ENCODE measurements at places on chromosomes 2 and 18. TPM values are rescaled to one million over a fixed set of nuclear protein-coding genes. Genes with fewer than 3 reads are reported as not detected.

The C2orf15 gene
- total RNA-seq = 1.0 TPM

The LYG1 gene
- 0.30 TPM for total RNA-seq

DNA sequence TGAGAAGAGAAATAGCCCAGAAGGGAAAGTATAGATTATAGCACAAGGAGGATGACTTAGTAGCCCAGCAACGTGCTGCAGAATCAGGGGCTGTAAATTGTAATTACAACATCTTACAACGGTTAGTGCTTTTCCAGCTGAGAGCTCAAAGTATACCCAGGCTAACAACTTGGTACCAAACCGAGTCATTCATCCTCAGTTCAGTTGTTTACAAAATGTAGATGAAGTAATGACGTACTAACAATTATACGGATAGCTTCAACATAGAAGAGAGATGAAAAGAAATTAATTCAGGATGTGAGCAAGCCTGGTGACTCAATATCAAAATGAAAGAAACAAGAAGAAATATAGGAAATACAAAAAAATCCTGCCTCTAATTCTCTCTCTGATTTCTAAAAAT is 99.2 kb downstream of the DYNAP start:
- DNase-seq = no peak

DNA sequence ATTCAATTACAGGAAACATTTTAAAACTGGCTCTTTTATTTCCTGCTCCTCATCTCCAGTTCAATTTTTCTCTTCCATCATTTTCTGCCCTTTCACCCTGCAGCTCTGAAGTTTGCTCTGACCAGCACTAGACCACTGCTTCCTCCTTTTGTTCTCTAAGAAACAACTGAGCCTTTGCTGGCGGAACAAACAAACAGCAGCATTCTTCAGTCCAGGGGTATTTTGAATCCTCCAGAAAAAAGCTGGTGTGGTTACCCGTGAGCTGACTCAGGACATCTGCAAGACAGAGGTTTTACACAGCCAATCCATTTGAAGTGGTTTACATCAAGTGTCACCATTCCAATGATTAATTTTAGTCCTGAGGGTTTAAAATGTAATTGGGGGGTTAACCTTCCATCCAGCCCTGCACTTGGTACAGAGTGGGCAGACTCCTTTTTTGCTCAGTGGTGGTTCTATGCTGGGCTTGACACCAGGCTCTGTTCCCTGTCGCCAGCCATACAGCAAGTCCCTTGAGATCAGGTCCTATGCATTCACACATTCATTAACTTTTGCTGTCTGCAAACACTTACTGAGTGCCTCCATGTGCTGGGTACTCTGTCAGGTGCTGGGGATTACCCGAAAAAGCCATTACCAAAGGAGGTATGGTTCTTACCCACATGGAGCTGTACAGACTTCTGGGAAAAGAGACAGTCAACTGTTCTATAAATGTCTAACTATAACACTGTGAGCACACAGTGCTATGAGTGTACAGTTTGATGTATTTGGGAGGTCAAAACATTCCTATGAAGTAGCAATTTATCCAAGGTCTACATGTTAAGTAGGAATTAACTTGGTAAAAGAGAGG is 909.4 kb upstream of the GYPC start:
- DNase-seq = no peak

- no peak for DNase-seq
Observed at GRCh38 chr18:50080932-50081560, 113.9 kb downstream of the MYO5B start.

DNA sequence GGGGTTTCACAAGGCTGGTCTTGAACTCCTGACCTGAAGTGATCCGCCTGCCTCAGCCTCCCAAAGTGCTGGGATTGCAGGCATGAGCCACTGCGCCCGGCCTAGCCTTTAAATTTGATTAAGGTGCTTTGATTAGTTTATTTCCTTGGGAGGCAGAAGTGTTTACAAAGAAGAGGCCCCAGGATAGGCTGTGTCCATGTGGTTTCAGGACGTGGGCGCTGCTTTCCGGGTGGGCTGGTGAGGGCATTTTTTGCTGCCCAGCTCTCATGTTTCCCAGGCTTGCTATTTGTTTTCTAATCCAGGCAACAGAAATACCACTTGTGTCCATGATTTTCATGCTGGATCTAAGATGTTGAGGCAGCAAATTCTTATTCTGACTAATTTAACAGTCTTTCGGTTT is 124.2 kb downstream of the SH3RF3 start:
- no peak for DNase-seq
